ENCODE measurements at places on chromosomes 3 and 15. TPM values are rescaled to one million over a fixed set of nuclear protein-coding genes. Genes with fewer than 3 reads are reported as not detected.

The EIF1B gene
- total RNA-seq: 30.9 TPM

The LMAN1L gene
- total RNA-seq: not detected

The GOLGA8M gene
- not detected for total RNA-seq

The FBLN2 gene
- total RNA-seq: 1.8 TPM

GRCh38 chr3:118765636-118766305 lies 268.9 kb downstream of the IGSF11 start:
- DNase-seq: no peak
- H3K36me3 ChIP-seq: no peaks in the 10 kb centered on the region
- H3K27me3 ChIP-seq: no peaks in the 10 kb centered on the region
- H3K27ac ChIP-seq: no peak overlapping the region
- no peak overlapping the region for H3K4me3 ChIP-seq

DNA sequence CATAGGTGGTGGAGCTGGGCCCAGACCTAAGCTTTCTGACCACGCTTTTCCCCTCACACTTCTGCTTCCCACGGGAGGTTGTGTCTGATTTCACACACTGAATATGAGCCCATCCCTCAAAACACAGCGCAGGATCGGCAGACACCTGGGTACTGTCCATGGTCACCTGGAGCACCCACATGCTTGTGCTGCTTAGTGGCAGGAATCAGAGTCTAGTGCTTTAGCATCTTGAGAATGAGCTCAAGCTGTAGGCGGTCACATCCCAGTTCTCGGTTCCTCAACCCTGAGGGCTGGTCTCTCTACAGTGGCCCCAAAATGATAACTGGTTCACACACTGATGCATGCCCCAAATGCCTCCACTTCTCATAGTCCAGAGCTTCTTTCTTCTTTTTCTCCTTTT lies 111.0 kb downstream of the SEMA5B start:
- DNase-seq: no peak
- H3K4me3 ChIP-seq: no peak overlapping the region
- no peaks in the 10 kb centered on the region for H3K36me3 ChIP-seq
- H3K27ac ChIP-seq: no peak overlapping the region

- H3K4me1 ChIP-seq: peaks cover 33% of the 10 kb centered on the region
- peaks cover 18% of the 10 kb centered on the region for H3K36me3 ChIP-seq
- no peak for DNase-seq
- H3K27ac ChIP-seq: no peak overlapping the region
- H3K27me3 ChIP-seq: peaks cover 13% of the 10 kb centered on the region
Measured at GRCh38 chr15:79310612-79310984, 314 bp upstream of the TMED3 start.

- no peaks in the 10 kb centered on the region for H3K27me3 ChIP-seq
- H3K36me3 ChIP-seq: no peaks in the 10 kb centered on the region
- H3K4me3 ChIP-seq: no peak overlapping the region
- H3K27ac ChIP-seq: no peak overlapping the region
- peaks cover 34% of the 10 kb centered on the region for H3K4me1 ChIP-seq
Measured at GRCh38 chr3:156617145-156617544, 57.2 kb upstream of the TIPARP start.

GRCh38 chr15:68186671-68187397 lies 18.3 kb downstream of the CALML4 start:
- DNase-seq: no peak
- no peak overlapping the region for H3K4me3 ChIP-seq
- no peak overlapping the region for H3K27ac ChIP-seq
- no peaks in the 10 kb centered on the region for H3K27me3 ChIP-seq
- H3K4me1 ChIP-seq: no peaks in the 10 kb centered on the region

GRCh38 chr15:64070965-64071851 lies 22.4 kb downstream of the CIAO2A start:
- no peak for DNase-seq
- no peak overlapping the region for H3K4me3 ChIP-seq
- H3K27ac ChIP-seq: no peak overlapping the region
- no peaks in the 10 kb centered on the region for H3K27me3 ChIP-seq

GRCh38 chr3:77142578-77142977 lies 102.7 kb downstream of the ROBO2 start:
- no peaks in the 10 kb centered on the region for H3K36me3 ChIP-seq
- DNase-seq: no peak
- H3K27me3 ChIP-seq: no peaks in the 10 kb centered on the region
- no peaks in the 10 kb centered on the region for H3K4me1 ChIP-seq

GRCh38 chr3:154718053-154718452 lies 288.1 kb upstream of the GPR149 start:
- H3K36me3 ChIP-seq: no peaks in the 10 kb centered on the region
- no peak overlapping the region for H3K27ac ChIP-seq
- no peaks in the 10 kb centered on the region for H3K27me3 ChIP-seq
- no peaks in the 10 kb centered on the region for H3K4me1 ChIP-seq
- H3K4me3 ChIP-seq: no peak overlapping the region

DNA sequence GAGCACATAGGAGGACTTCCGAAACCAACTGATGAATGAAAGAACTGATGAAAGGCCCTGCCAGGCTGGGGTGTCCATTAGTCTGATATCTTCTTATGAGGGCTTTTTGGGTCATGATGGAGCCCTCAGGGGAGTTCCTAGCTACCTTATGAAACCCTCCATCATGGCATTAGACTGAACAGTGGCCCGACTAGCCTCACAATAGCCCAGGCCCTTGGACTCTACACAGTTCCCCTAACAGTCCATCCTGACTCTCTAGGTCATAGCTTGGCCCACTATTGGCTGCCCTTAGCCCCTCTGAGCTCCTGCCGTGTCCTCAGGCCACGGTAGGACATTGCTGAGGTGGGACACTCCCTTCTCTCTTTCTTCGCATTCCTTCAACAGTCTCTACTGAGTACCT lies 365.9 kb downstream of the CACNA2D3 start:
- no peaks in the 10 kb centered on the region for H3K27me3 ChIP-seq
- H3K27ac ChIP-seq: no peak overlapping the region
- no peaks in the 10 kb centered on the region for H3K36me3 ChIP-seq
- no peak for DNase-seq
- no peak overlapping the region for H3K4me3 ChIP-seq

DNA sequence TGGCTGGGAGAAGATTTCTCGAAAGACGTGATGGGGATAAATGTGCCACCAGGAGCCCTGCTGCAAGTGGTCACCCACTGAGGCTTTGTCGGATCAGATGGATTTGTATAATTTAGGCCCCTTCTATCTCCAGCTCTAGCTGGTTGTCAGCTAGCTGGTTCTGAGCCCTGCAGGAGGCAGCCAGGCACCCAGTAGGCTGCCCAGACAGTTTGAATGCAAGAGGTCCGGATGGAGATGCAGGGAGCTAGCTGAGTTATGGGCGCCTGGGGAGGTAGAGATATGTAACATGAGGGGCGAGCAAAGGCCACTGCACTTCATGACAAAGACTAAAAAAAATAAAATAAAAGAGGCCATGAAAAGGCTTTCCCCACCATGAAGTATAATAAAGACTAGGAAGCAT lies 35.1 kb upstream of the ADPGK start:
- DNase-seq: no peak
- H3K36me3 ChIP-seq: no peaks in the 10 kb centered on the region
- H3K27me3 ChIP-seq: peaks cover 79% of the 10 kb centered on the region
- H3K27ac ChIP-seq: no peak overlapping the region
- H3K4me1 ChIP-seq: no peaks in the 10 kb centered on the region
- H3K4me3 ChIP-seq: no peak overlapping the region
